AG09309 (cell line): ENCODE measurements at places on chromosomes 5 and 9.

- no peak for DNase-seq
Observed at GRCh38 chr5:101966476-101966875, 329.6 kb downstream of the SLCO4C1 start.

- DNase-seq, result no peak
Observed at GRCh38 chr5:154519359-154519758, 41.3 kb upstream of the HAND1 start.

DNA sequence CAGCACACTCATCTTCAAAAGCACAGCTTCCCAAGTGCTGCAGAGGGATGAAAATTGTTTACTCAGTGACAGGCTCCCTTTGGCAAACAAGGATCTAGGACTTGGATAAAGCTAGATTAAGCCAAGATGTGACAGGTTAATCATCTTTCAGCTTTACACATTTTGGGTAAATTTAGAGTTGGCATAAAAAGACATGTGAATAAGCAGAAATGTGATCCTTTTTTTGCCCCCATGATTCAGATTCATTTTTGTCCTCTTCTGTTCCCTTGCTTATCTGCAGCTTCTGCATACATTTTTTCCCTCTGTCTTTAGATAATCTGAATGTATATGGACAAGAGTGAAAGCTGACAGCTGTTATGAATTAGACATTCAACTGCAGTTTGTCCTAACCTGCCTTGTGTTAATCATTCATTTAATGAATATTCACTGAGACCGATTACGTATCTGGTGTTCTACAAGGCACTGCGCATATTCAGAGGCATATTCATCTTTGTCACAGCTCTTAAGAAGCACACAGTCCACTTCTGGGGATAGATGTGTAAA is 19.6 kb downstream of the ADAMTSL1 start:
- DNase-seq, result peak; percentile 39

DNA sequence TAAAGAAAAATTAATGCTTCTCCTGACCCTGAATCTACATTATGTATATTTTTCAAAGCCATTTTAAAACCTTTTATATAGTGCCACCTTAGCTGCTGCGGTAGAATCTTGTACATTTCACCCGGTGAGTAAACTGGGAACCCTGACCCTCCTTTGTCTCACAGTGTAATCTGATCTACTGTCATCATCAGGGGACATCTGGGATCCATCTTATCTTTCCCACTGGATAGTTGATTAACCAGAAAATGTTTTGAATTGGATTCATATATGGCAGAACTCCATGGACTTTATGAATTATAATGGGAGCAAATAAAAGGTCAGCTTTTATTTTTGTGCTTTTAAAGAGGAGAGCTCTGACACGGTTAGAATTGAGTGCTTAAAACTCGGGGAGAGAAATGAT is 95.0 kb downstream of the ADAMTSL1 start:
- no peak for DNase-seq

GRCh38 chr5:106113922-106114321 is 1556.8 kb downstream of the EFNA5 start:
- DNase-seq, result no peak

- no peak for DNase-seq
Observed at GRCh38 chr5:125969814-125970171, 453.4 kb upstream of the GRAMD2B start.

DNA sequence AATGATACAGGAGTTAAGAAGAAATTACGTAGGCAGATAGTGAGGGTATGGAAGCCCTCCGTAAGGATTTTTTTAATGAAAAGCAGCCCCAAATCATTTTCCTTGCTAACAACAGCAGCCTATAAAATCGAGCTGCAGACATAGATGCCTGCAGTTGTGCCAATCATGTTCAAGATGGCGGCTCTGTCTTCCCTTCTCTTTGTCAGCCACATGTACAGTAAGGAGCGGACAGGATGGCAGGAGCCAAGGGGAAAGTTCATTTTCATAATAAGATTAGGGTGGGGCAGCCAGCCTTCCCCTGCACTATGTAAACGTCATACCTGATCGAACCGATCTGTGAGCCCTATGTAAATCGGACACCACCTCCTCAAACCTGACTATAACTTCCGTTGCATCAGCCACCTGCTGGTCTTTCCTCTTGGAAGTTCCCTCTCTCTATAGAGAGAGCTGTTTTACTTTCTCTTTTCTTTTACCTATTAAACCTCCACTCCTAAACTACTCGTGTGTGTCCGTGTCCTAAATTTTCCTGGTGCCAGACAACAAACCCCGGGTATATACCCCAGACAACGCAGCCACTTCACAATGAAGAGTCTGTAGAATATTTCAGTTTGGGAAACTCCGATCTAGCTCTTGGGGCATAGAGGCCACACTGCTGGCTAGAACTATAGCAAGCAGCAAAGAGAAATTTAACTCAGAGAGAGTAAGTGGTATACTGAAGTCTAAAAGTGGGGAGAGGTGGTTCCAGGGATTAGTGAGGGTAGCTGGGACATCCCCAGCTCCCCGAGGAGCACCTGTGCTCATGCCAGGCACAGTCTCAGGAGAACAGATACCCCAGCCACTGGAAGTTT is 20.8 kb upstream of the SLC24A2 start:
- no peak for DNase-seq

DNA sequence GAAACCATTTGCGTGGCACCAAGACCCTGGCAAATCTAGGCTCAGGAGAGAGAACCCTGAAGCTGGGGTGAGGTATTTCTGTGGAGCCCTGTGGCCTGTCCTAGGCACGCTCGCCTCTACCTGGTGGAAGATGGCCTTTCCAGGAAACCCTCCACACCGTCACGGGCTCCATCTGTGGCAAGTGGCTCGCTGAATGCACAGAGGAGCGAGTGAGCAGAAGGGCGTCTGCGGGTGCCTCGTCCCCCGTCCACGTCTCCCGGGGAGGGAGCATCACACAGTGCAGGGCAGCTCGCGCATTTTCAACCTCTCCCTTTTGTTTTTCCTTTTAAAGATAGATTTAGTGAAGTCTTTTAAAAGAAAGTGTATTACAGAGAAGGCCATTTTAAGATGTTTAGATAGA is 25.3 kb upstream of the RASGEF1C start:
- DNase-seq, result no peak

DNA sequence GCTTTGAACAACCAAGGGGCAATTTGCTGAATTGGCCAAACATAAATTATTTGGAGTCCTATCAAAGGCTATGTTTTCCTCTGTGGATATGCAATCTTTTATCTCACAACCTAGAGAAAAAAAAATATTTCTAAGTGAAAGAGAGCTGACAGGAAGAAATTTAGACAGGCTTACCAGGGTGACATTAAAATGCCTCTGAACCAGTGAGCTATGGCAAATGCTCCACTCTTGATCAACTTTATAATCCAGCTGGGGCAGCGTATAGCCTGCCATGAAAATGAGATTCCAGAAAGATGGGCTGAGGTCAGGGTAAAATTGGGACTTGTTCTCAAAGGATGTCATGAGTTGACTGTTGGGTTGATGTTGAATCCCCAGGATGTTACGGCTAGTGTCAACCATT is 399.3 kb upstream of the TRPC7 start:
- no peak for DNase-seq

DNA sequence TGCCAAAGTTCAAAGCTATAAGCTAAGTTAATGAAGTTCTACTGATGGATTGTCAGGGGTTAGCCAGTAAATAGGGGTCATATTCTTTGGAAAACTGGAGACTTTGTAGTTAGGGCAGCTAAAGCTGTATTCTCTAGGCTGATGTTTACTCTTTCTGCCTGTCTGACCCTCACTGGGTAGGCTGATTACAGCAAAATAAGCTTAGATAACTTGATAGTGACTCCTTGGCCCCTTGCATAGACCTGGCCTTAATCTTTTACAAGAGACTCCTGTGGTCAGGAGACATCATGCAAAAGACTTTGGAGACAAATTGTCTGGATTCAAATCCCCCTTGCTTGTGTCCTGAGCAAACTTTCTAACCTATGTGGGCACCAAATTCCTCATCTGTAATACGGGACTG is 314.4 kb upstream of the MSX2 start:
- DNase-seq, result no peak

DNA sequence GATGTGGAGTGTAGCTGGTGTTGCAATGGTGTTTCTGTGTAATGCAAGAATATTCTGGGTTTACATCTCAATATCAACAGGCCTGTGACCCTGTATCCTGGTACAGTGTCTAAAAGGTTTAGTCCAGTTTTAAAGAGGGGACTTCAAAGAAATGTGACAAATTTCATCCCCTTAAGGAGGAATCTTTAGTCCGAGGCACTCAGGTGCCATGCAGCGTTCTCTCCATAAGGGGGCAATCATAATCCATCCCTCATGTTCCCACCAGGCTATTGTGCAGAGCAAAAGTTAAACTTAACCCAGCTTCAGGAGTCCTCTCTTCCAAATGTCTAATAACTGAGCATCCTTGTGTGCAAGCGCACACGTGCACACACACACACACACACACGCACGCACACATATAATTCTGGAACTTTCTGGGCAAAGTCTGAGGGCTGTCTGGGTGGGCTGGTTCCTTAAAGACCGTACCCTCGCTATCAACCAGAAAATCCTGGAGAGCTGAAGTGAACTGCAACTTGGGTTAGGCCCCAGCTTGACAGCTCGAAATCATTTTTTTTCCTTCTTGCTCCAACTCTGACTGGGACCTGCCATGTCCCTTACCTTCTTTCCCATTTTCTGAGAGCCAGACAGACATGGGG is 46.0 kb downstream of the CRB2 start:
- peak; percentile 16 for DNase-seq

DNA sequence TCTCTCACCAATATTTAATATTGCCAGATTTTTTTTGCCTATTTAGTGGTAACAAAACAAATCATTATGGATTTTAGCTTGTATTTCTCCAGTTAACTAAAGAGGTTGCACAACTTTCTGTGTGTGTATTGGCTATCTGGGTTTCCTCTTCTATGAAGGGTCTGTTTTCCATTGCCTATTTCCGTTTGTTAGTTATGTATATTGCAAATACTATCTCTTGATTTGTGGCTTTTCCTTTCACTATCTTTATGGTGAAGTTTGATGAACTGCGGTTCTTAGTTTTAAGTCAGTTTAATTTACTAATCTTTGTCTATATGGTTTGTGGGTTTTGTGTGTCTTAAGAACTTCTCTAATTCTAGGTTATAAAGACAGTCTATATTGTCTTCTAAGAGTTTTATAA is 136.3 kb downstream of the CEP120 start:
- DNase-seq, result no peak

DNA sequence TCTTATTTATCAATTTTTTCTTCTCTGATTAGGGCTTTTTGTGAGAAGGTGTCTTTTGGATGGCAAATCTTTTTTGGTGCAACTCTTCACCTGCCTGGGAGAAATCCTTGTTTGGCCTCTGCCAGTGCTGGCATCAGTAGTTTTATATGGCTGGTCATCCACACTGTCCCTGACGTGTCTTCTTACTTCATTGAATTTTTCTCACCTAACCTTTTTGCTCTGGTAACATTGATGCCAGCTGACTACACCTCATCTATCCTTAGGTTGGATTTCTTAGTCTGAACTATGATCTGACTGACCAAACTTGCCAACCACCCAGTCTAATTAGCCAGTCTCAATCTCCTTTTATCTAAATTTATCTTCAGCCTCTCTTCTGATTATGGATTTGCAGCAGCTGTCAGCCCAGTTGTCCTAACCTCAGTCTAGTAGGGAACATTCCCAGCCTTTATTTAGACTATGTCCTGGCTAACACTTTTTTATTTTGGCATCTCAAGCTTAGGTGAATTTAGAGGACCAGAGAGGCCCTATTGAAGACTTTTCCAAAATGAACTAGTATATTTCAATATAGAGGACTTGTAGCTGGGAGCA is 10.6 kb upstream of the TMEM38B start:
- DNase-seq, result no peak

DNA sequence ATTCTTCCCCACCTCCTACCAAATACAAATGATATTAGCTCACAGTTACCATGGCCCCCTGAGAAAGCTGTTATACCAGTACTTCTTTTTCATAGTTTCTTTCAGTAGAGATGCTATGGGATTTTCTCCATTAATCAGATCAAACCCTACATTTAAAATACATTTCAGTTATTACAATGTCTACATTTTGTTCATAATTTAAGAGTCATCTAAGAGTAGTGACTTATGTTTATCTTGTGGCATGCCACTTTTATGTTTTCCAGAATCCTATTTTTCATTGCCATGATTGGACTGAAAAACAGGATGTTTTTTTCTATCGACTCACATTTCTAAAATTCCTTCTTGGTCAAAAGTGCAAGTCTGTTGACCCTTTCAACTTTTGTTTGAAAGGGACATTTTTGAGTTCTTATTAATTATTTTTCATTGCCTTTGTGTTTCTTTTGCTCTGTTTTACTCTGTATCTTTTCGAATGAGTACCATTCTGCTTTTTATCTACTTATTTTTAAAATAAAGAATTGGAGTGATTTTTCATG is 77.4 kb upstream of the ANXA1 start:
- DNase-seq, result no peak

GRCh38 chr9:138098908-138099791 is 221.6 kb downstream of the CACNA1B start:
- DNase-seq, result no peak

- DNase-seq, result no peak
Observed at GRCh38 chr9:75147638-75148037, 59.3 kb downstream of the OSTF1 start.

- no peak for DNase-seq
Observed at GRCh38 chr9:89810431-89810830, 205.6 kb downstream of the GADD45G start.

DNA sequence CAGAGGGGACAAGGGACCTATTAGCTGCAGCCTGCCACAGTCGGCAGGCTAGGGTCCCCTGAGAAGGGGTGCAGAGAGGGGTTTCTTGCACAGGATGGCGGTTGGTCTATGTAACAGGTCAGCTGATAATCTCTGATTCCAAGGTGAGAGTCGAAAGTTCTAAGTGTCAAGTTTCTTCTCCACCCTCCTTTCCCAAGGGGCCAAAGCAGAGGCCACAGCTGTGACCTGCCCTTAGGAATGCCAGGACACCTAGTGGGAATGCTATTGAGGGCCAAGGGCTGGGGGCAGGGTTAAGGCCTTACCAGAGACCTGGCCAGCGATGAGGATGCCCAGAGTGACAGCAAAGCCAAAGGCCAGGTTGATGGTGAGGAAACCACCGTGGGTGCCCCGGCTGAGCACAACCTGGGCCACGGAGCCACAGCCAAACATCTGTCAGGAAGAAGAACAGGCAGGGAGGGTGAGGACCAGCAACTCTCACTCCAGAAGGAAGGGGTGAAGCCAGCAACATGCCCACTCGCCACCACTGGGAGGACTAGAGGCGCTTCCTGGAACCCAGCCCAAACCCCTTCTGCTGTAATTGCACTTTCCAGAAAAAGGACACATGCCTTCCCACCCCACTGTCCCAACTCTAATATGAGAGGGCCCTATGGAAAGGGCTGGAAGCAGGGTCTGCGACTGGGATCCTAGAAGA is 3.8 kb downstream of the AQP3 start:
- DNase-seq, result no peak

- DNase-seq, result no peak
Observed at GRCh38 chr9:93118863-93119702, 15.0 kb downstream of the NINJ1 start.

GRCh38 chr9:126861707-126862103 is 1.3 kb downstream of the ZBTB34 start:
- no peak for DNase-seq
